Purkinje cell (primary cell): ENCODE measurements at places on chromosomes 6 and 20. TPM values are rescaled to one million over a fixed set of nuclear protein-coding genes. Genes with fewer than 3 reads are reported as not detected.

MLIP gene
- polyA plus RNA-seq = 21.7 and 31.5 TPM in 2 replicates

SPTLC3 gene
- polyA plus RNA-seq = 0.46 and 1.5 TPM in 2 replicates

IGF2R gene
- 5.7 and 7.6 TPM in 2 replicates for polyA plus RNA-seq

JPH2 gene
- polyA plus RNA-seq = not detected in 2 replicates

AKAP12 gene
- polyA plus RNA-seq = 49.5 and 50.5 TPM in 2 replicates
